ENCODE measurements at places on chromosomes 4 and X.
A peak's percentile ranks its signal among the peaks of the same experiment; 100 is the strongest.

DNA sequence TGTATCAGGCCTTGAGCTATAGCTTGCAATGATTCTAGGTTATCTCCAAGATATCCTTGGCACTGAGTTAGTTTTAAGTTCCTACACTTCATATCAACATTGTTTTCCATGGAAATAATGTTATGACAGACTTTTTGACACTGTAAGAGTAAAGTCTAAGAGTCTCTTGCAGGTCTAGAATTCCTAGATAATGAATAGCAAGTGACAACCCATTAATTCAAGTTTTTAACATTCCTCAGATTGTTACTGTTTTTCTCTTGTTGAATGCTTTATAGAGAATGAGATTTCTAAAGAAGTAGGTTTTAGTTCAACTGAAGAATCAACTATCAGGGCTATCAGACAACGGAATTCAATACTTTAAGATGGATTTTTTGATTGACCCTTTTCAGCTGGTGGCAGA is 276.1 kb downstream of the PPP3CA start:
- no peak for DNase-seq

- no peak for DNase-seq
Measured at GRCh38 chr4:149784018-149784417, 31.6 kb downstream of the IQCM start.

DNA sequence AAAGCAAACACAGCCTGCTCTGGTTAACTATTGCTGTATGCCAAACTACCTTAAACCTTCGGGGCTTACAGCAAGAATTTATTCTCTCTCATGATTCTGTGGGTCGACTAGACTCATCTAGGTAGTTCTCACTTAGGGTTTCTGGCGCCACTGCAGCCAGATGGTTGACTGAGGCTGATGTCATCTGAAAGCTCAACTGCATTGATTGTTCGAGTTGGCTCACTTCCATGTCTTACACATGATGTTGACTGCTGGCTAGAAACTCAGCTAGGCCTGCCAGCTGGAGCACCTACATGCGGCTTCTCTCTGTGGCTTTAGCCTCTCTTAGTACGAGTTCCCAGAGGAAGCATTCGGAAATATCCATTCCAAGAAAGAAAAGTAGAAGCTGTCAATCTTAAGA is 103.2 kb downstream of the SRPX start:
- no peak for DNase-seq

DNA sequence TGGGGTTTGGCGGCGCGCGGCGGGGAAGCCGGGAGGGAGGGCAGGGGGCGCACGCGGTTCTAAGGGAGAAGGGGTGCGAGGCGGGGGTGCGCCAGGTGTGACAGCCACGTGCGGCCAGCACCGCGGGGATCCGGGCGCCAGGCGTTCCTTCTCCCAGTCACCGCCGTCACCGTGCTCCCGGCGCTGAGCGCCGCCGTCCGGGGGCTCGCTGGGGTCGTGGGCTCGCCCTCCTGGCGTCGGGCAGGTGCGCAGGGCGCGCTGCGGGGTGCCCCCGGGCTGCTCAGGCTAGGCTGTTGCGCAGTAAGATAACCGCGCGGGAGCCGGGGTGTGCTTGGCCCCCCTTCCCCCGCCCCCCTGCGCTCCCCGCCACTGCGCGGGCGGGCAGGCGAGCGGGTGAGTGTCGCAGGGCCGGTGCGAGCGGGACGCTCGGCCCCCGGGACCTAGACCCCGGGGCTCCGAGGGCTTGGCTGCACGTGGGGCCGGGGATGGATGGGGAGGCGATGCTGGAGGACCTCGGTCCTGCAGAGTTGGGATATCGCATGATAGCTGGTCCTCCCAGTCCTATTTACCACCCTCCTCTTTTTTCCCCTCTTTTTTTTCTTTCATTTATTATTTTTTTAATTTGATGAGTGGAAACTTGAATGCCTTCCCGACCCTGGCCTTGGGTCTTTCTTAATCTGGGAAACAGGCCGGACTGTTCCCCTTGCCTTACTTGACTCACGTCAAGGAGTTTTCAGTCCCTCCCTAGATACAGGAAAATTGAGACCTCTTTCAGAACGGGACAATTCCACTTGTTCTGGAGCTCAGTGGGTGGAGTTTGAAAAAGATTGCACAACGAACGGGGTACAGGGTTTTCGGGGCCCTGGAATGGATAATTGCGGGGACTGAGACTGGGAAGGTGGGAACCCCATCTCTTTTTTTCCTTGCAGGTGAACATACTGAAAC is 797 bp downstream of the TXLNG start:
- peak; percentile 32 for DNase-seq

GRCh38 chr4:87819281-87819919 is 13.4 kb upstream of the MEPE start:
- DNase-seq = no peak
